NCI-H1092 treated with DMSO at 0.1 percent for 48 hours (cell line): ENCODE measurements at places on chromosomes 7 and 10.

DNA sequence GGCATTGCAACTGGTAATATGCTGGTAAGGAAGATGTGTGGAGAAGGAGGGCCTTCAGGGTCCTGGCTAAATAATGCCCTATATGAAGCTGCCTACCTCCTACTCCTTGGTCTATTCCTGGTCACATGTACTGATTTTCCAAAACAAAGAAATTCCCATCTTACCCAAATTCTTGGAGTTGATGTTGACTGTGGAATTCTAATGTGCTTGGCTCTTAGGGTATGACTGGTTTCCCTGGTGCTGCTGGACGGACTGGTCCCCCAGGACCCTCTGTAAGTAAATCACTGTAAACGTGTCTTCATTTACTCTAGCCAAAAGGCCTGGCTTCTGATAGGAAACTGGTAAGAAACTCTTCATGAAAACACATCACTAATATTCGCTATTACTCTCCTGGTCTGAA is 27.0 kb downstream of the COL1A2 start:
- DNase-seq: no peak

- no peak for DNase-seq
These were observed 33.6 kb downstream of the CNTNAP2 start for GRCh38 chr7:146150153-146150552.

DNA sequence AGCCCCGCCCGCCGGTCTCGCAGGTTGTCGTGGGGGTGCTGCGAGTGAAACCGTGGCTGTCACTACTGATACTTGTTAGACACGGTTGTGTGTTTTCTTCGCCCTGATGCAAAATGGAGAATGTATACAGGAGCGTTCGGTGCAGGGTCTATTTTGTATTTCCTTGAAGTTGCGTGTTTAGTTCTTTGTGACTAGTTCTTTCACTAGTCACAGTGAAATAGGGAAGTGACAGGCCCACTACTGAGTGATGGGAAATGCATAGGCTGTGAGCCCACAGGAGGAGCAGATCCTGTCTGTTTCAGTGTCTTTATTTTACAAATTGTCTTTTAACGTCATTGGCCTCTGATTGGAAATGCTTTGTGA is 675 bp downstream of the ABRAXAS2 start:
- no peak for DNase-seq

DNA sequence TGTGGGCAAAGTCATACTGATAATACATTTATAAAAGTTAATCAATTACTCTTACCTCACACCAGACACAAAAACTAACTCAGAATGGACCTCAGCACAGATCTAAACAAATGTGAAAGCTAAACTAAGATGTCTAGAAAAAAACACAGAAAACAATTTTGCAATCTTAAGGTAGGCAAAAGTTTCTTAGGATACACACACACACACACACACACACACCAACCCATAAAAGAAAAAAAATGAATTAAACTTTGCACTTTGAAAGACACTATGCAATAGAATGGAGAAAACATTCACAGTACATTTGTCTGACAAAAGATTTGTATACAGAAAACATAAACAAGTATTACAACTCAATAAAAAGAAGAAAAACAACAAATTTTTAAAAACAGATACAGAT is 70.8 kb upstream of the ZNRF2 start:
- DNase-seq: no peak

- no peak for DNase-seq
These were observed 167.5 kb downstream of the ITGB1 start for GRCh38 chr10:32790483-32790882.

DNA sequence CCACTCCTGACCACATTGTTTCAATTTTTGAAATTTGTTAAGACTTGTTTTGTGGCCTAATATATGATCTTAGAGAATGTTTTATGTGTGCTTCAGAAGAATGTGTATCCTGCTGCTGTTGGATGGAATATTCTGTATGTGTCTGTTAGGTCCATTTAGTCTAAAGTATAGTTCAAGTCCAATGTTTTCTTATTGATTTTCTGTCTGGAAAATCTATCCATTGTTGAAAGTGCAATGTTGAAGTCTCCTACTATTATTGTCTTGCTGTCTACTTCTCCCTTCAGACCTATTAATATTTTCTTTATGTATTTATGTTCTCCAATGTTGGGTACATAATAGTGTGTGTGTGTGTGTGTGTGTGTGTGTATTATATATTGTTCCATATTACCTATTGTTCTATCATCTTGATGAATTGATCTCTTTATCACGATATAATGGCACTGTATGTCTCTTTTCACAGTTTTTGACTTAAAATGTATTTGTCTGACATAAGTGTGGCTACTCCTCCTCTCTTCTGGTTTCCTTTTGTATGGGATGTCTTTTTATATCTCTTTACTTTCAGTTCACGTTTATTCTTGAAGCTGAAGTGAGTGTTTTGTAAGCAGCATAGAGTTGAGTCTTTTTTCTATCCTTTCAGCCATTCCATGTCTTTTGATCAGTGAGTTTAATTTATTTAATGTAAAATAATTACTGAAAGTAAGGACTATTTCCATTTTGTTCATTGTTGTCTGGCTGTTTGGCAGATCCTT is 61.3 kb downstream of the AKR1D1 start:
- DNase-seq: no peak

DNA sequence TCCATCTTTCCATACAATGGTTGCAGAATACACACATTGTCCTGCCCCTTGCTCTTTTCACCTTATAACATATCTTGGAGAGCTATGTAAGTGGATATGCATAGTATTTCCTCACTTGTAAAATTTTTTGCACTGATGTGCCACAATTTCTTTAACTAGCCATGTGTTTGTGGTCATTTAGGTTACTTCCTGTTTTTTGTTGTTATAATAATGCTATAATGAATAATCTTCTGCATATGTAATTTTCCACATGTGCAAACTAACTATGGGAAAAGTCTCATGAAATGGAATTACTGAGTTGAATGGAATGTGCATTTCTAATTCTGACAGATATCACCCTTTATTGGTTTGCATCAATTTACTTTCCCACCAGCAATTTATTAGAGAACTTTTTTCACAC is 2.8 kb downstream of the TAS2R41 start:
- no peak for DNase-seq

- no peak for DNase-seq
These were observed 26.4 kb downstream of the LAMB4 start for GRCh38 chr7:108103558-108104298.

- no peak for DNase-seq
These were observed 35.1 kb downstream of the KCND2 start for GRCh38 chr7:120307991-120308545.

DNA sequence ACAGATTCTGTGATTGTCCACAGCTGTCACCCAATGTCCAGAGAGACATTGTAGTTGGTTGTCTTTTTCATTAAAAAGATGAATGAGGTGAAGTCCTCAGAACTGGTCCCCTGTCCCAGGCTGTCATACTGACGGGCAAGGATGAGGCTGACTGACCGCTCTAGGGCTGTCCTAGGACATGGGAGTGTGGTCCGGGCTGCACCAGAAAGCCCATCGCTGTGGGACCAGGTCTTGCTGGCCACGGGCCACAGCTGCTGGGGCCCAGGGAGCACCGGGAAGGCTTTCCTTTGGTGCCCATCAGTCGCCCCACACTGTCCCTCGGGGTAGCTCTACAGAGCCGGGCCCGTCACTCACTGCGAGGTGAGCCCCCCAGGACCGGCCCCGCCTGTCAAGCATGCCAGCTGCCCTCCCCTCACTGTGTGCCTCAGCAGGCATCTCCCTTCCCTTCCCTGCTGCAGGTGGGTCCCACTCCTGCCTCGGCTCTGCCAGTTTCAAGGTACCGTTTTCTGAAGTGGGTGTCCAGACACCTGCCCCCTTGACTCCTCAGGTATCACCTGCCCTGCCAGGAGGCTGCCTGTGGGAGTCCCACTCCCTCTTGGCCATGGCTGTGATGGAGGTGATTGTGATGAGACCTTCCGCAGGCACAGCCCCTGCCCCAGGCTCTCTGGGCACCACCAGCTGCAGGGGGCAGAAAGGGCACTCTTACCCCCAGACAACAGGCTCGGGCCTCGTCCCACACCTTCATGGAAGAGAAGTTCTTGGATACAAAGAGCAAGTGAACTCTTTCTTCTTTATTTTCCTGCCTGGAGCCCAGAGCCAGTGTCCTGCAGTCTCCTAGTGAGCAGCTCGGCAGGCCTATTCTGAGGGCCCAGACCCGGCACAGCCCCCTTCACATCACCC is 21.7 kb downstream of the LRRC27 start:
- DNase-seq: no peak

DNA sequence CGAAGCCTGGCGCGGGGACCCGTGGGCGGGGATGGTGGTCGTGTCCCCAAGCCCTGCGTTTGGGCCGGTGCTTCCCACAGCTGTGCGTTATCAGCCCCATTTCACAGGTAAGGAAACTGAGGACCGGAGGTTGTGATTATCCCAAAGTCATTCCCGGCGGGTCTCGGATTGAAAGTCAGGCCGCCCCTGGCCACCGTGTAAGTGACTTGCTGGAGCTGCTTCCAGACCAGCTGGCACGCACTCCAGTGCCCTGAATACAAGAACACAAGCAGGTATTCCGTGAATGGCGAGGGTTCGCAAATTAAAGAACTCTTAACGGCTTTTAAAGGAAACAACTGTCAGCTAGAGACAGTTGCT is 675 bp upstream of the ATE1 start:
- DNase-seq: no peak

DNA sequence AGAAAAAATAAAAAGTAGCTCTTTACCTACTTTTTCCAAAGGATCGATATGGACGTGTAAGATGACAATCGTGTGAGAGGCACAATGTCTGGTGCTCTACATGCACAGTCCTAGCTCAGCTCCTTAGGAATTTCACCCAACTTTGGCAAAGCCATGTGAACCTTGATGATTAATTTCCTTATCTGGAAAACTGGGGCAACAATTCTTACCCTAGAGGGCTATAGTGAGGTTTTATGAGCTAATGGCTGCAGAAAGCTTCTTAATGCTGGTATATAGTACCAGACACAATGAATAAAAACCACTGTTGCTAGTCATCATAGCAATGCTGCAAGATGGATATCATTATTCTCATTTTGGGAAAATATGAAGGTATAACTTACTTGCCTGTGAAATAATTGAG is 202.7 kb downstream of the PARD3 start:
- no peak for DNase-seq

GRCh38 chr7:122305475-122306319 is 1.1 kb upstream of the FEZF1 start:
- DNase-seq: peak; percentile 64

GRCh38 chr7:24889611-24890010 is 90.4 kb downstream of the OSBPL3 start:
- DNase-seq: peak; percentile 85

DNA sequence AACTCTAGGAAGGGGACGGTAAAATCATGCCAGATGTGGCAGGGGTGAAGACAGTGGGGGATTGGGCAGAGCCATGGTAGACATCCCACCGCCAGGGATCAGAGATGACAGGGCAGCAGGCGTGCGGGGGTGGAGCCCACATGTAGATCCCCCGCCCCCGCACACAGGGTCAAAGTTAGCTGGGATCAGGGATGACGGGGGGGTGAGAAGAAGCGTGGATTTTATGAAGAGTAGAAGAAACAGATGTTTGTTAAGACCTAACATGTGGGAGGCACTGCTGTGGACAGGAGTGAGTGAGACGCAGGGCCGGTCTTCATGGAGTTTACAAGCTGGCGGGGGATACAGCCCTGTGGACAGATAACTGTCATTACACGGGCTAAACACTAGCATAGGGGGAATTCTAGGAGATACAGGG is 154.0 kb upstream of the KLF14 start:
- DNase-seq: no peak

GRCh38 chr10:49613165-49613881 is 514 bp upstream of the CHAT start:
- no peak for DNase-seq

- DNase-seq: no peak
These were observed 35.2 kb upstream of the YAE1 start for GRCh38 chr7:39530971-39531370.
